ENCODE measurements at places on chromosomes 5 and 9.
A peak's percentile ranks its signal among the peaks of the same experiment; 100 is the strongest.

GRCh38 chr9:127539259-127539981 lies 72.7 kb upstream of the STXBP1 start:
- no peak for DNase-seq

DNA sequence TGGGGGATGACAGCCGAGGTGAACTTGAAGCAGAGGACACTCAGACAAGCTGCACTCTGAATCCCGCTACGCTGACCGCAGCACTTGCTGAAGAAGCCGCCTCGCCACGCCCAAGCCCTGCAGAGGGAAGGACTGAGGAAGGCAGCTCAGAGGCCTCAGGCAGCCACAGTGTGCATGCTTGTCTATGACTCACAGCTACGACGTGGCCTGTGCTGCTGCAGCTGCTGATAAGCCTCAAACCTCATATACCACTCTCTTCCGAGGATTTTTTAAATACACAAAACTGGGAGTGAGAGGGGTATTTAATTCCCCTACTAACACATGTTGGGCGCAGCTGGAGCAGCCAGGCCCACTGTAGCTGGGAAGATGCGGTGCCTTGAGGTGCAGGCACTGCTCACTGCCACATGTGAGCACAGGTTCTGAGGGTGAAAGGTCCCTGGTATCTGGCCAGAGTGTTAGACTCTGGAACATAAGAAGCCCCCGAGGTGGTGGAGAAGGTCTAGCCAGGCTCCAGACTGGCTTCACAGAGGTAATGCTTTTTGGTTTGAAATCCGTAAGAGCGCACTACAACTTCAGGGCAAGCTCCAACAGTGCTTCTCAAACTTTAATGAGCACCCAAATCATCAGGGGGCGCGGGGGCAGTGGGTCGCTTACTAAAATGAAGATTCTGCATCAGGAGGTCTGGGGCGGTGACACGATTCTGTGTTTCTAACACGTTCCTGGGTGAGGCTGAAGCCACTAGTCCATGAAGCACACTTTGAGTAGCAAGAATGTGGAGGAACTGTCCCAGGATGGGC lies 196.8 kb downstream of the AUH start:
- DNase-seq: no peak

GRCh38 chr5:67476531-67476930 lies 279.9 kb upstream of the CD180 start:
- DNase-seq: no peak

DNA sequence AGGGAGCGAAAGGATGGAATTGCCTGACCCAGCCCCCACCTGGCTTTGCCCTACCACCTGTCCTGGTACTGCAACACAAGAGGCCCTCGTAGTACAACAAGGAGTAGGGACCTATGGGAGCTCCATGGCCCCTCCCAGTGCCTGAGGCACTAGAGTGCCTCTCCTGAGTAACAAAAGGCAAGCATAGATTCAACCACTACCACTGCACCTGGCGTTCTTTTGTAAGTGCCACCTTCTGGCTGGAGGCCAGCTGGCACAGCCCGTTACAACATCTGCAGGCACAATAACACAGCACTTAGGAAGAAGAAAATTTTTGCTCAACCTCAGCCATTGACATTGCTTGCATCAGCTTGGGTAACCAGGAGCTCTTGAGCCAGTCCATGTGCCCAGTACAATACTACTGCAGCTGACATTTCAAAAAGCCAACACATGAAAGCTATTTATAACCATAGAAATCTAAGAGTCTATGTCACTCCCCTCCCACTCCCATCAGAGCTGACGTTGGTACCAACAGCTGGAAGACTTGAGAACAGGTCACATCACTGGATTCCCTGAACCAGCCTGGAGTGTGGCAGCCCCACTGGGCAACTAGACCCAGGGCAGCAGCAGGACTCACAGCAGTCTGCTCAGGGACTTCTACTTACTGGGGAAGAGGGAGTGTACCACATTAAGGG lies 17.7 kb upstream of the FAM174A start:
- no peak for DNase-seq

DNA sequence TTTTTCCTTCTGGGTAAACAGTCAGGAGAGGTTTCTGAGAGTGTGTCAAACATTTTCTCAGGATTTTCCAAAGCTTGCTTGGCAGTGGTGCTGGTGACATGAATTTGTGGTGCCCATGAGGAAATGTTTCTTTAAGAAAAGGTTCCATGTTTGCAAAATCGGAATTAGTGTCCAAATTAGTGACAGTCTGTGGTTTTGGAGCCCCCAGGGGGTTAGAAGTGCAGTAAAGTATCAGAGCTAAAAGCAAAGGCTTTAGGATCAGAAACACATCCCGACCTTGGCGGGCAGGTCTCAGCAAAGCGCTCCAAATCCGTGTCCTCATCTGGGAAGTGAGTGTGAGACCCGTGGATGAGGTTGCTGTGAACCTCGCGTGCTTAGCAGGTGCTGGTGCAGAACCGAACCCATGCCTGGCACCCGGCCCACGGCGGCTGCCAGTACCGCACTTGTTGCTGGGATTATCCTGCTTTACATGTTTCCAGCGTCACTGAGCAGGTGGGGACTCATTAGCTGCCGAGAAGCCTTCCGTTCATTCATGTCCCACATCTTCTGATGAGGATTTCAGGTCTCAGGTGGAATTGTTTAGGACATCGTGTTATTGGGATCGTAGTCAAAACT lies 70.8 kb upstream of the COL5A1 start:
- no peak for DNase-seq

DNA sequence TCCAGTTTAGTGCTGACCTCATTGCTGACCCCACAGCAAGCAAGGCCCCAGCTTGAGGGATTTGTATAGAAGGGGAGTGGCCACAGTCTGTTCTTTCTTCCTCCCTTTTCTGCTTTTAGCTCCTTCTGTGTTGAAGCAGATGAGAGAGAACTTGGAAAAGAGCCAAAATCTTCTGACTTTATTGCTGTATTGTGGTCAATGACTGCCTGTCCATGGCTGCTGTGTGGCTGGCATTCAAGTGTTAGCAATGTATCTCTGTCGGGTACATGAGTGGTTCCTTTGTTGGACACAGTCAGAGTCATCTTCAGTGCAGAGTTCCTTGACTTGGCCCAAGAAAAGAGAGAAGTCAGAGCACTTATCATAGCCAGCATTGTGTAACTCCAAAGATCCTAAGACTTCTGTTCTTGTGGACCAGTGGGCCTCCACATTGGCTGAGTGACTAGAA lies 154.1 kb downstream of the LRRC70 start:
- DNase-seq: no peak

- DNase-seq: no peak
Observed at GRCh38 chr9:74942801-74943200, 9.9 kb downstream of the C9orf40 start.

GRCh38 chr5:133708331-133708850 lies 96.0 kb upstream of the FSTL4 start:
- peak; percentile 48 for DNase-seq

DNA sequence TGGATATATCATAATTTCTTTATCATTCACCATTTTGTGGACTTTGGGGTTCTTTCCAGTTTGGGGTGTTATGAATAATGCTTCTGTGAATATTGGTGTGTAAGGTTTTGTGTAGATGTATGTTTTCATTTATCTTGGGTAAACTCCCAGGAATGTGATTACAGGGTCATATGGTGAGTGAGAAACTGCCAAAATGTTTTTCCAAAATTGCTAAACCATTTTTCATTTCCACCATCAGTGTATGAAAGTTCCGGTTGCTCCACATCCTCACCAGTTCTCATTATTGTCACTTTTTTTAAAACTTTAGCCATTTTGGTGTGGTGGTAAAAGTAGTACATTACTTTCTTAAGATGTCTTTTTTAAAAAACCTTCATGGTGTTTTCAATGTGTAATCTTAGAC lies 152.9 kb downstream of the NIPBL start:
- no peak for DNase-seq

- DNase-seq: no peak
Observed at GRCh38 chr9:68714416-68715180, 9.6 kb downstream of the PIP5K1B start.

GRCh38 chr5:84028093-84028492 lies 307.4 kb upstream of the HAPLN1 start:
- DNase-seq: no peak

GRCh38 chr9:98083061-98083501 lies 26.5 kb downstream of the NANS start:
- DNase-seq: no peak

- DNase-seq: no peak
Observed at GRCh38 chr9:137494550-137495351, 35.6 kb upstream of the NSMF start.

DNA sequence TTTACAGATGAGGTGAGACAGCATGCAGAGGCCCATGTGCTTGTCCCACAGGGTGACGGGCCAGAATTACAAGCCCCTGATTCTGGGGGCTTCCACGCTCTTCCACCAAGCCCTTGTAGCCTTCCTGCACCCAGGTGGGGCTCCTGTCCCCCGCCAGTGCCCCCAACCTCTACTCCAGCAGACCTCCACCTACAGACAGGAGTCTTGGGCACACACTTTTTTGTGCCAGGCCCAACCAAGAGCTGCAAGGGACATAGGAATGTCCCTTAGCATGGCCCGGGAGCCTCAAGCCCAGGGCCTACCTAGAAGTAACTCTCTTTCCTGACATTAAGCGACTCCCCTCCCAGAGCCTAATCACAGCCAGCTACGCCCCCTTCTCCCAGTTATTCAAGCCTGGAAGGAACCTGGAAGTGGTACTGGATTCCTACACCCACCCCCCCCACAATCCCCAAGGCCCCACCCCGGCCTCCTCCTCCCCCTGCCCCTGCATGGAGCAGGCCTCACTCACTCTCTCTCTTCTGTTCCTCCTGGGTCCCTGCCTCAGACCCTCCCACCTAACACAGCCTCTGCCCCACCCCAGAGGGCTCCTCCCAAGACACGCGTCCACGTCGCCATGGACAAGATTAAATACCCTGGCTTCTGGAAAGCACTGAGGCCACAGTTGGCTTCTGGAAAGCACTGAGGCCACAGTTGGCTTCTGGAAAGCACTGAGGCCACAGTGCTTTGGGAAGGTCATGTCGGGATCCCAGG lies 30.5 kb downstream of the ADAMTS2 start:
- no peak for DNase-seq
